NCI-H1092 (cell line): ENCODE measurements at places on chromosomes 2 and 18.
A peak's percentile ranks its signal among the peaks of the same experiment; 100 is the strongest.

DNA sequence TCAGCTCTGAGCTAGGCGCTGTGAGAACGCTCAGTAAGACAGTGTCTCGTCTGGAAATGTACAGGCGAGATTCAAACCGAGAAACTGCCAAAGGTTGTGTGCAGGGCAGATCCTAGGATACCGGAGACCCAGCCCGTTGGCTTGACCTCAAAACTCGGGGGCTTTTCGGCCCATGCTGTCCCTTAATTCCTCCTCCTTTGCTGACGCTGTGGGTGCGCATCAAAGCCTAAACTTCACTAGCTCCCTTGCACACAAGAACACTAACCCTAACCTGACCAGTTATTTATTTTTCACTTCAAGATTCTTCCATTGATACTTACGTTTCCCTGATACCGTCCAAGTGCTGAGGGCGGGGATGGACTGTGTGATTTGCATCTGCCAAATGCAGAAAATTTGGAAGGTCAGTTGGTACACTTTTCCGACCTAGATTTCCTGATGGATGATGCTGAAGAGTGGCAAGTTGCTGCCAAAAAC, 1.0 kb upstream of the AAK1 start:
- no peak for DNase-seq

GRCh38 chr2:231341100-231341499, 54.4 kb upstream of the B3GNT7 start:
- no peak for DNase-seq

GRCh38 chr2:223762853-223763252, 74.5 kb downstream of the AP1S3 start:
- DNase-seq: no peak

- DNase-seq: peak; percentile 1
These were observed 110.6 kb upstream of the PXDN start for GRCh38 chr2:1854729-1855547.

GRCh38 chr2:113755835-113756354, 547 bp downstream of the SLC35F5 start:
- peak; percentile 27 for DNase-seq

DNA sequence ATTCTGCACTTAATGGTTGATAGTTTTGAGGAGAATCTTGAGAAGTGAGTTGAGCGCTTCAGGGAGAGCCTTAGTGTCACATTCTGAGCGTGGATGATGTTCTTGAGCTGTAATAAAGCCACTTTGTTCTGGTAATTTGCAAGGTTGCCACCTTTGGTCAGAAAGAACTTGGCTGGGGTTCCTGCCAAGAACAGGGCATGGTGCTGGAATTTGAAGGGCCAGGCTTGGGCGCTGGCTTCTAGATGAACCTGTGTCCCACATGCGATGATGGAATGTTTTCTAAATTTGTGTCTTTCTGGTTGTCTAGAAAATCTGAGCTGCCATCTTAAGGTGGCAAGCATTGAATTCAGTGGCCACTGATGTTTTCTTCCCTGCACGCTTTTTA, 124.1 kb upstream of the EML6 start:
- no peak for DNase-seq

- peak; percentile 13 for DNase-seq
These were observed at the start of gene LRRTM1 for GRCh38 chr2:80303909-80304837. Gene LRRTM1, minus strand, starts transcription at chr2:80304752. Its CDS starts 933 bp downstream, at chr2:80303819.

GRCh38 chr18:10797896-10798295, 272.1 kb downstream of the NAPG start:
- no peak for DNase-seq

- DNase-seq: no peak
These were observed 112.8 kb upstream of the SLC39A10 start for GRCh38 chr2:195543902-195544894.

DNA sequence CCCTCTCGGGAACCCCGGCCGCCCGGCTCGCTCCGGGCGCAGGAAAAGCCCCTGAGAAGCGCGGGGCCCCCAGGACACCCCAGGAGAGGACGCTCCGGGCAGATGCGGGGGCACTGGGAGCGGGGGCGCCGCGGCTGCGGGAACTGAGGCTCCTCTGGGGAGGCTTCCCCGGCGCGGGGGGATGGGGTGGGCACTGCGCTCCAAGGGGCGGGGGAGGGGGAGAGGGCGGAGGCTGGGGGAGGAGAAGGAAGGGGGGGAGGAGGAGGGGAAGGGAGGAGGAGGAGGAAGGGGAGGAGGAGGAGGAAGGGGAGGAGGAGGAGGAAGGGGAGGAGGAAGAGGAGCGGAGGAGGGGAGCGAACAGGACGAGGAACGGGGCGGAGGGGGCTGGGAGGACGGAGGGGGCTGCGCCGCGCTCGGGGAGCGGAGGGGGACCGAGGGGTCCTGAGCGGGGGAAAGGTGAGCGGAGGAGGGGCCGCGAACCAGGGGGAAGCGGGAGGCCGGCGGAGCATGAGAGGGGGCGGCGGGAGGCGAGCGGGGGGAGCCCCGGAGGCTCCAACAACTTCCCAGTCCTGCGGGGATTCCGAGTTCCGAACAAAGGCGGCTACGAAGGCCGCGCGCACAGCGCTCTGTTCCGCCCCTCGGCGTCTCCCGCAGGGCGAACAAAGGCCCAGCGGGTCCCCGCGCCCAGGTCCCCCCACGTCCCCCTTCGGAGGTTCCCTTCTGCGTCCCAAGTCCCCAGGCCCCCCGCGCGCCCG, 742 bp downstream of the PXDN start:
- DNase-seq: no peak

- peak; percentile 19 for DNase-seq
These were observed 26.7 kb downstream of the POLR1A start for GRCh38 chr2:86078774-86079545.

GRCh38 chr18:51400721-51401120, 203.2 kb upstream of the MEX3C start:
- DNase-seq: no peak

GRCh38 chr2:43087413-43087812, 139.0 kb downstream of the ZFP36L2 start:
- DNase-seq: no peak

GRCh38 chr2:854460-854859, 96.2 kb upstream of the SNTG2 start:
- DNase-seq: peak; percentile 25

GRCh38 chr18:12304351-12305210, 3.5 kb upstream of the TUBB6 start:
- peak; percentile 35 for DNase-seq

- DNase-seq: no peak
These were observed 40.9 kb upstream of the ATL2 start for GRCh38 chr2:38417745-38418689.

- DNase-seq: no peak
These were observed 18.1 kb upstream of the TAF1B start for GRCh38 chr2:9824956-9825720.

- DNase-seq: no peak
These were observed 52.3 kb downstream of the ZNF521 start for GRCh38 chr18:25299426-25300300.
